ENCODE measurements at places on chromosomes 12 and 14. TPM values are rescaled to one million over a fixed set of nuclear protein-coding genes. Genes with fewer than 3 reads are reported as not detected.
A peak's percentile ranks its signal among the peaks of the same experiment; 100 is the strongest.

CCDC175 gene
- not detected for polyA plus RNA-seq

OTUB2 gene
- 0.22 TPM for polyA plus RNA-seq

GPD1 gene
- not detected for polyA plus RNA-seq

- no peak for DNase-seq
- H3K4me1 ChIP-seq = no peaks in the 10 kb centered on the region
- H3K4me3 ChIP-seq = no peak overlapping the region
- no peaks in the 10 kb centered on the region for H3K27me3 ChIP-seq
- peaks cover 9% of the 10 kb centered on the region for H3K36me3 ChIP-seq
Observed at GRCh38 chr14:99512110-99512449, 30.9 kb downstream of the CCNK start.

CLEC4D gene
- polyA plus RNA-seq = 0.51 TPM

DNA sequence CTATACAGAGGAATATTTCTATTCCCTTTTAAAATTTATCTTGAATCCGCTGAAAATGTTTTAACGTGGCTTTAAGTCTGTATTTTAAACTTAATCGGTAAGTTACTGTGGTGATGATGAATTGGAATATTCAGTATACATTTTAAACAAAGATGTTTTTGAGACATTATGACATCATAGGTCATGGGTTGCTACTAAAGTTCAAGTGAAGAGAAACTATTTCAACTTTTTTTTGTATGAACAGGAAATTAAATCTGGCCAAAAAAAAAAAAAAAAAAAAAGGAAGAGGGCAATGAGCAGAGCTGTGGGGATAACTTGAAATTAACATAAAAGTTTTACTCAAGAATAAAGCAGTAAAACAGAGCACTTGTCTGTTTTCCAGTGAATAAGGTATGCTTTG is 109.0 kb downstream of the PLEKHA5 start:
- no peaks in the 10 kb centered on the region for H3K27me3 ChIP-seq
- no peak overlapping the region for H3K4me3 ChIP-seq
- no peaks in the 10 kb centered on the region for H3K36me3 ChIP-seq
- H3K4me1 ChIP-seq = no peaks in the 10 kb centered on the region
- DNase-seq = no peak
- no peak overlapping the region for H3K27ac ChIP-seq

DNA sequence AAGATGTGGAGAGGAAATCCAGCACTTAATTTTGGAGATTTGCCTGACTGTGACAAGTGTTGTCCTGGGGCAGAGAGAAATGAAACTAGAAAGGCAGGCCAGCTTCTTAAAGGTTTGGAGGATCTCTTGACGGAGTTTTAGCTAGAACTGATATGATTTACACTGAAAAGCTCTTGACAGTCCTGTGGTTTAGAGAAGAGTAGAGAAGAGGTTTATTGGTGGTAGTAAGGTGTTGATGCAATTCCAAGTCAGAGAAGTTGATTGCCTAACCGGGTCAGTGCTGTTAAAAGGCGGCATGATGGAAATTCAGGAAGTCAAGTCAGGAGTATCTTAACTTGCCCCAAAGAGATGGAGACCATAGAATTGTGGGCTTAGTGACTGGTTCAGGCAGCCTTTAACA is 89.0 kb upstream of the TRAF3 start:
- no peak for DNase-seq
- peaks cover 6% of the 10 kb centered on the region for H3K36me3 ChIP-seq
- no peaks in the 10 kb centered on the region for H3K27me3 ChIP-seq
- no peak overlapping the region for H3K4me3 ChIP-seq

GRCh38 chr12:64457032-64457431 is 5.1 kb downstream of the TBK1 start:
- H3K36me3 ChIP-seq = no peaks in the 10 kb centered on the region
- DNase-seq = no peak
- no peaks in the 10 kb centered on the region for H3K27me3 ChIP-seq

DNA sequence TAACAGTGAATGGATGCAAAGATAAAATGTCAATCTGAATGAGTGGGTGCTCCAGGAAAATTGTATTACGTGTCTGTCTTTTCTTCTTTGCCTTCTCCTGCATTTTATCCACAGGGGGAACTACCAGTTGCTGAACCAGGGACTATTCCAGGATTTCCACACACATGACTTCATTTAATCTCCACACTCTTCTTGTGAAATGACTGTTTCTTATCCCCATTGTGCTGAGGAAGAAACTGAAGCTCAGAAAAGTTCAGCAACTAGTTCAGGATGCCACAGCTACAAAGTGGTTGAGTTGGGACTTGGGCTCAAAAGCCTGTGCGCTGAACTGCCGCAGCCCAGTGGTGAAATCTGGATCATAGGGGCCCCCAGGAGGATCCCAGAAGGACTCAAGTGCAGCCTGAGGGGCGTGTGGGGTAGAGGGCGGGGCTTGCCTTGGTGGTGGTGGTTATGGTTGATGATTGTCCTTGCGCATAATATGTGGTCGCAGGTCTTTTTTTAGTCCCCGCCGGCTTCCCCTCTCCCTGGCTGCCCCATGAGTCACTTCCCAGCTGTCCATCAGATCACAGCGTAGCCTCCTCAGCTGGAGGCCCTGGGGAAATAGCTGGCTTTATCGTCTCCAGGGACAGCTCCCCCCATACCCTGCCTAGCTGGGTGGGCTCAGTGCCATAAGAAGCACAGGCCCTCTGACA is 235.2 kb upstream of the CRY1 start:
- H3K27me3 ChIP-seq = peaks cover 25% of the 10 kb centered on the region
- no peak overlapping the region for H3K27ac ChIP-seq
- H3K4me1 ChIP-seq = no peaks in the 10 kb centered on the region
- H3K4me3 ChIP-seq = no peak overlapping the region

DNA sequence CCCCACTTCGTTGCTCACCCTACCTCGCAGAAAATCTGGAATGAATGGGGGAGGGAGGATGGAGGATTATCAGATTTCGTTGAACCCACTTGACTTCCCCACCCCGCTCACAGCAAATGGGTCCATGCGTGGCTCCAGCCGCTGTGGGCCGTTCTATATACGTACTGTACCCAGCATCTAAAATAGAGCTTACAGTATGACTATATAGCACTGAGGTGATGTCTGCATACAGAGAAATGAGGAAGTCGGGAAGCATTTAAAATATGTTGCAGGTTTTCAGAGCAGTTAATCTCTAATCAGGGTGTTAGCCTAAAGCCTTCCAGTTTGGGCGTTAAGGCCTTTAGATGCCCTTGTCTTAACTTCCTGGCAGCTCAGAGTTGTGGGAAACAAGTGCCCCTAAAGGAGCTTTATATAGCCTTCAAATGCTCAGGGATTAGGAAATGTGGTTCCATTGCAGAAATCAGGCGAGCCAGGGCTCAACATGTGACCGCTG is 1.4 kb downstream of the BICDL1 start:
- DNase-seq = peak; percentile 26
- H3K27me3 ChIP-seq = no peaks in the 10 kb centered on the region
- H3K4me1 ChIP-seq = peaks cover 16% of the 10 kb centered on the region
- peak overlapping the region; percentile 82 for H3K4me3 ChIP-seq
- no peaks in the 10 kb centered on the region for H3K36me3 ChIP-seq

DNA sequence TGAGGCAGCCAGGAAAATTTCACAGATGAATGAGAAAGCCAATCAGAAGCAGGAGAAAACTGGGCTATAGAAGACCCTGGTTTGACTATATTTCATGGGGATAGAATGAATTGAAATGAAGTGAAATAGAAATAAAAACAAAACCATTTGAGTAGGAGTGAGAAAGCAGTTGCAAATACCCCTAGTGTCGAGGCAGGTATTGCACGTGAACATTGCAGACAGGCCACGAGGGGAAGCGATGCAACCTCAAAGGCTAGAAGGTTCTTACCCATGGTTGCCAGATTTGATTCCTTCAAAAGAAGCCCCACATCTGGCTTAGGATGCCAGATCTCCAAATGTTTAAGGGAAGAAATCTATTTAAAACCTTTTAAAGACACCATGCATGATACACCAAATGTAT is 648.9 kb downstream of the VRK1 start:
- H3K36me3 ChIP-seq = no peaks in the 10 kb centered on the region
- no peak for DNase-seq
- no peak overlapping the region for H3K27ac ChIP-seq
- H3K4me1 ChIP-seq = no peaks in the 10 kb centered on the region

GRCh38 chr12:7060353-7060954 is at the start of gene C1S:
C1S (plus strand) TSS chr12:7060718; CDS start chr12:7061913, 1,195 bp downstream.
- peaks cover 47% of the 10 kb centered on the region for H3K27me3 ChIP-seq
- no peaks in the 10 kb centered on the region for H3K4me1 ChIP-seq
- H3K36me3 ChIP-seq = no peaks in the 10 kb centered on the region
- H3K4me3 ChIP-seq = no peak within 1 kb of the TSS
- H3K27ac ChIP-seq = no peak within 1 kb of the TSS

- H3K27ac ChIP-seq = no peak overlapping the region
- H3K4me3 ChIP-seq = no peak overlapping the region
- no peaks in the 10 kb centered on the region for H3K4me1 ChIP-seq
- H3K27me3 ChIP-seq = no peaks in the 10 kb centered on the region
- no peak for DNase-seq
- no peaks in the 10 kb centered on the region for H3K36me3 ChIP-seq
Observed at GRCh38 chr14:50607181-50607580, 47.2 kb downstream of the ATL1 start.
